ENCODE measurements at places on chromosomes 11 and 22.

DNA sequence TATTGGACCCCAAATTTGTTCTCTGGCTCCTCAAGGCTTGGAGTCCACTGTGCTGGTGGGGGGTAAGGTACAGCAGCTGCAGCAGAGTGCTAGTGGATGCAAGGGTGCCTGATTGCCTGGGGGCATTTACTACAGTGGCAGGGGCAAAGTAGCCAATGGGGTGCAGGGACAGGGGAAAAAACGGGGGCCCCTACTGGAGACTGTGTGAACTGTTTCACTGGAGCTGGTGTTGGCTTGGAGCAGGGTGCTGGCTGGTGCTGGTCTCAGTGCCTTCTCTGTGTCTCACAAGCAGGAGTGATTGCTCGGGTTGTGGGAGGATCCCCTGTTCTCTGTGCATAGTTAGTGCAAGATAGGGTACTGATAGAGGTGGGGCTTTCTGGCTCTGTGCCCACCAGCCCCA is 935.9 kb downstream of the JRKL start:
- DNase-seq, result no peak

GRCh38 chr11:90698238-90698637 is 475.4 kb upstream of the CHORDC1 start:
- DNase-seq, result no peak

GRCh38 chr11:63845911-63846310 is 7.0 kb downstream of the MARK2 start:
- DNase-seq, result no peak

- no peak for DNase-seq
These were observed 21.9 kb upstream of the GRIA4 start for GRCh38 chr11:105588001-105588400.

GRCh38 chr22:20578192-20578591 is 70.8 kb downstream of the MED15 start:
- no peak for DNase-seq

Data from coronary artery (tissue), 2 donors.